Central memory CD8-positive, alpha-beta T cell (primary cell): ENCODE measurements at places on chromosomes 2 and 18.

GRCh38 chr18:11789716-11790510, 61.3 kb upstream of the CHMP1B start:
- no peak for DNase-seq

DNA sequence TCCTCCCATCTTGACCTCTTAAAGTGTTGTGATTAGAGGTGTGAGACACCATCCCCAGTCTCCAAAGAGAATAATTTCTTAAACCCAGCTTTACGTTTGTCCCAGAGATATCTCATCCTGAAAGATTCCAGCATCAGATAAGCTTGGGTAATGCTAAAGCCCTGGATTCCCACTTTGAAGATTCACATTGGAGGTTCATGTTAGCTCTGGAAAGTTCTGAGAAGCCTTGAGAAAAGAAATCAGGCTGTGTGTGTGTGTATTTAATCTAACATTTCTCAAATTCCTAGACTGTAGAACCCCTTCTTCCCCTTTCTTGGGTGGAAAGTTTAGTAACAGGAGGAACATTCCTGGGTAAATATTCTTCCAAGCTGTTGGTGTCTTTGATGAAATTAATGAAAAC, 18.0 kb downstream of the ZNF532 start:
- no peak for DNase-seq

GRCh38 chr2:182266909-182267308, 159.9 kb downstream of the PDE1A start:
- DNase-seq = no peak

- DNase-seq = no peak
Measured at GRCh38 chr2:208266936-208267335, 881 bp downstream of the PIKFYVE start.

DNA sequence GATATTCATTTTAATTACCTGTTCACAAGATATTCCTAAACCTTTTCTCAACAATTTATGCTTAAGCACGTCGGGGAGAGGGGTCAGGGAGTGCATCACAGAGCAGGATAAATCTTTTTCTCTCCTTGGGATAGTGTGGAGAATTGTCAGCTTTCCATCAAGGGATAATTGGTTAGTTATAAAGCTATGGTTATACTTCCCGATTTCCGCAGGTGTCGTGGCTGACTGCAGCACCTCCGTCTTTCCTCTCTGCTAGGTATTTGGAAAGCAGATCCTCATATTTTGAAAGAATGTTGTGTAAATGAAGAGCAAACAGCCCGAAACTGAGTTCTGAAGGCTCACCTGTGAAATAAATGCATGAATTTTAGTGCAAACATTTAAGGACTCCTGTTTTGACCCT, 778 bp downstream of the DYNC2LI1 start:
- no peak for DNase-seq

DNA sequence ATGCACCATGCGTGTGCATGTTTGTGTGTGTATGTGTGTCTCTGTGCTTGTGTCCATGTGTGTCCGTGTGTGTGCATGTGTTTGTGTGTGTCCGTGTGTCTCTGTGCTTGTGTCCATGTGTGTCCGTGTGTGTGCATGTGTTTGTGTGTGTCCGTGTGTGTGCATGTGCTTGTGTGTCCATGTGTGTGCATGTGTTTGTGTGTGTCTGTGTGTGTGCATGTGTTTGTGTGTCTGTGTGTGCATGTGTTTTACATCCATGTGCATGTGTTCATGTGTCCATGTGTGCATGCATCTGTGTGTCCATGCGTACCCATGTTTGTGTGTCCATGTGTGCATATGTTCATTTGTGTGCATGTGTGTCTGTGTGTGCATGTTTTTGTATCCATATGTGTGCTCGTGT, 100.5 kb downstream of the LBH start:
- no peak for DNase-seq

DNA sequence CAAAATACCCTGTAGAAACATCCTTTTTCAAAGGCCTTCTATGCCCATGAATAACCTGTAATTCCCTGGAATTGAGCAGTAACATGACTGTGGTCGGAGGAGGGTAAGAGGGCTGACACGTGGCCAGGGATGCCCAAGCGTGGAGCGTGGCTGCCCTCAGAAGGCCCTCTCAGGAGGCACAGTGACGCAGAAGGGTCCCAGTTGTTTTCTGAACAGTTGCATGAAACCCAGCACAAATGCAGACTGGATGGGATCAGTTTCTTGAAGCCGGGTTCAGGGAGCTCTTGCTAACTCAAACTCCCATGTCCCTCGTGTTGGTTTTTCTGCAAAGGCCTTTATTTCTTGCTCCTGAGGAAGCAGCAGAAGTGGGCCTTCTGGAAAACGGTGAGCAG, 237.0 kb downstream of the ALPK2 start:
- no peak for DNase-seq

- DNase-seq = no peak
Measured at GRCh38 chr2:75277111-75277510, 77.8 kb upstream of the TACR1 start.

DNA sequence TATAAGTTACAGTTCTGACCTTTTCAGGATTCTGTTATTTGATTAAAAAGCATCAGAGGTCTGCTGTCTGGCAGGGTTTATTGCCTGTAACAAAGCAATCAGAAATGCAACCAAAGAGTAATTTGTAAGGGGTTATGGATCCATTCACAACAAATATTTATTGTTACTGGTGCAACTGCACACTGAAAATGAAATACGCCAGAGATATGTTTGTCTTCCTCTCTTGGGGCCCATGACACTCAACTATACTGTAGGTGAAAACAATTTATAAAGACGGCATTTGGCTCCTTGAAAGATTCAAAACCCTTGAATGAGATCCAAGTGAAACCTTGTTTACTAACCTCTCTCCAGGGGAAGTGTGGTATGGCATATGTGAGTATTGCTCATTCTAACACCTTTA, 452.2 kb downstream of the MBD2 start:
- DNase-seq = no peak

- no peak for DNase-seq
Measured at GRCh38 chr2:203835892-203836800, 31.4 kb upstream of the CTLA4 start.

DNA sequence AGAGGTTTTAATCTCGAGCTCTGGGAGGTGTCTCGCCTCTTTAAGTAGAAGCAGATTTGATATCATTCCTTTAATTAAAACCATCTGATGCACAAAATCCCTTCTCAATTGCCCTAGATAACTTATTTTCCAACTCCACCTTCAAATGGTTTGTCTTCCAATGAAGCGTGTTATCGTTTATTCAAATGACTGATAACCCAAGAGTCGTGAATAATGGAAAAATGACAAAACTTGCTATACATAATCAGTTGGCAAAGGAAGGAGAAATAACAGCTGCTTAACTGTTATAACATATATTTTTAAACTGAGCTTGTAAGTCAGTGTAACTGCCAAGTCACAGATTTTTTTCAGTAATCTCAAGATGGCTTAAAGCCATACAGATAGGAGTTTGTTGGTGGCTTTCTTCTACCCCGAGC, 144.6 kb downstream of the QPCT start:
- no peak for DNase-seq
